ENCODE measurements at places on chromosomes 13 and 19. TPM values are rescaled to one million over a fixed set of nuclear protein-coding genes. Genes with fewer than 3 reads are reported as not detected.

DNA sequence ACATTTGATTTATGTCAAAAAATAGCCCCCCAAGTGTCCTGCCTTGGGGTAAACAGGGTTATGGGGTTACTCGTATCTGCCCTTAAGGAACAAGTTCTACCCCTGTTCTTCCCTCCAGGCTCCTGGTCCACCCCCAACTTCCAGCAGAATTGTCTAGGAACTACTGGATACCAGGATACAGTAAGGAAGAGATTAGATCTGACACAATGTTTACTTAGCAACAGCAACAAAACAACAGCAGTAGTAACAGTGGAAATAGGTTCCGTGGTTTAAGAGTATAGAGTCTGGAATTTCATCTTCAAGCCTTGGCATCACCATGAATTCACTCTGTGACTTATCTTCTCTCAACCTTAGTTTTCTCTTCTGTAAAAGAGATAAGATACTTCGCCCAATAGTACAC lies 1.7 kb upstream of the FAM98C start:
- DNase-seq, result no peak

GRCh38 chr19:44356383-44357111 lies at the start of gene ZNF112:
ZNF112 (minus strand) TSS chr19:44356680; CDS start chr19:44340539, 16,141 bp downstream.
- peak; percentile 92 for DNase-seq

DNA sequence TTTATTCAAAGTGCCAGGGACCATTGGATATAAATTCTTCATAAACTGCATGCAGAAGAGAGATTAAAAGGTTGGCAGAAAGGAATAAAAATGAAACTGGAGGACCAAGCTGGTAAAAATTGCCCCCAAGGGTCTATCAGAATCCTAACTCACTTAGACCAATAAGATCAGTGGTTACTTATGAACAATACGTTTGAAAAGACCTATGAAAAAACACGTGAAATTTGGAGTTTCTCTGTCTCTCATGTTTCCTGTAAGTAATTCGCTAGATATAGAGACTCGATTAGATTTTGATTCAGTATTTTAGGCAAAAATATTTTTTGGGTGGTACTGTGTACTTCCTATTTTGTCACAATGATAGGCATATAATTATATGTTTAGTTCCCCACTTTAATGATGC lies 22.9 kb downstream of the GARRE1 start:
- no peak for DNase-seq

- DNase-seq, result no peak
Measured at GRCh38 chr19:50290775-50291174, 38.4 kb downstream of the KCNC3 start.

DNA sequence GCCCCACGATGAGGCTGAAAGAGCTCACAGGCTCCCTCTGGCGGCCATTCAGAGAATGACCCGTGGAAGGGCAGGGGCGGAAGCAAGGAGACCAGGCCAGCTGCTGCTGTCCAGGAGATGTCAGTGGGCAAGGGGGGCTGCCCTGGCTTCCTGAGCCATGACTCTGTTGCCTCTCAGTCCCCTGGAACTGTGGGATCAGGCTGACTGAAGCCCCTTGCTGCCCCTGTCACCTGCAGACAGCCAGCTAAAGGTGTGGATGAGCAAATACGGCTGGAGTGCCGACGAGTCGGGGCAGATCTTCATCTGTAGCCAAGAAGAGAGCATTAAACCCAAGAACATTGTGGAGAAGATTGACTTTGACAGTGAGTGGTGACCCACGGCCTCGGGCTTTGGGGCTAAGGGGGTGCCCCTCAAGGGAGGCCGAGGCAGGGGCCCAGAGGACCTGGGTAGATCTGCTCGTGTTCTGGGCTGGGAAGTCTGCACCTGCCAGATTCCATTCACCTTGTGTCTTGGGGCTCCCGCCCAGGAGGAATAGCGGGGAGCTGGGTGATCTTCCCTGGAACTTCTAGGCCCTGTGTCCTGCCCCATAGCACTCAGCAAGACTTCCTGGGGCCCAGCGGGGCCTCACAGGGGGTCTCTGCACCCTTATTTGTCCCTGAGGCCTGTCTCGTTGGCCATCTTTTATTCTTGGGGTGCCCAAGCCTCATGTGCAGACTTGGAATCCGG lies 12.5 kb upstream of the ACTN4 start:
- DNase-seq, result peak; percentile 79

GRCh38 chr19:55836340-55836739 lies at the start of gene NLRP4:
NLRP4 (plus strand) TSS chr19:55836540; CDS start chr19:55852081, 15,541 bp downstream.
- no peak for DNase-seq

DNA sequence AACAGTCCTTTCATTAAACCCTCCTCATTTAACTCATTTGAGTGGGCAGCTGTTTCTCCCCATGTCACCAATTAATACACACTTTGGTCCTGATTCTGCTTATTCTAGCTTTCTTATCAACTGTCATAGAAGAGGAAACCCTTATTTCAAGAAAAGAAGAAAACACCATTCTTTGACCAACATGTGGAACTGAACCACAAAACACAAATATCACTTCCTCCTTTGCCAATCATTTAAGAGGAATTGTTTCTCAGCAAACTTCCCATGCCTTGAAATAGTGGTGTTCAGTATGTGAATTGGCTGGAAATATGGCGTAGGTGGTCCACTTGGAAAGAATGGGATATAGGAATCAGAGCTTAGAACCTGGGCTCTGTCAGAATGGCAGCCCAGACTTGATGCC lies 20.4 kb downstream of the MBD3L2B start:
- no peak for DNase-seq

BRME1 gene
- 7.5 TPM for polyA plus RNA-seq

ZBTB32 gene
- 0.77 TPM for polyA plus RNA-seq

LIPE gene
- 9.6 TPM for polyA plus RNA-seq

PSMD8 gene
- polyA plus RNA-seq, result 126 TPM
